ENCODE measurements at places on chromosomes 4 and X. TPM values are rescaled to one million over a fixed set of nuclear protein-coding genes. Genes with fewer than 3 reads are reported as not detected.

GRCh38 chr4:25783943-25784342, 78.8 kb downstream of the SEL1L3 start:
- DNase-seq, result no peak
- no peaks in the 10 kb centered on the region for H3K36me3 ChIP-seq
- H3K4me1 ChIP-seq, result no peaks in the 10 kb centered on the region
- H3K4me3 ChIP-seq, result no peak overlapping the region
- H3K27me3 ChIP-seq, result no peaks in the 10 kb centered on the region

- H3K4me1 ChIP-seq, result no peaks in the 10 kb centered on the region
- H3K36me3 ChIP-seq, result no peaks in the 10 kb centered on the region
- H3K4me3 ChIP-seq, result no peak overlapping the region
- H3K27me3 ChIP-seq, result no peaks in the 10 kb centered on the region
Measured at GRCh38 chrX:154401918-154402621, 3.9 kb downstream of the RPL10 start.

The LPAR4 gene
- total RNA-seq, result 0.24 TPM

The MAGEA2B gene
- total RNA-seq, result not detected
